ENCODE measurements at places on chromosomes 12 and 14.
A peak's percentile ranks its signal among the peaks of the same experiment; 100 is the strongest.

- no peak for DNase-seq
These were observed 66.9 kb downstream of the METTL25 start for GRCh38 chr12:82425241-82425640.

DNA sequence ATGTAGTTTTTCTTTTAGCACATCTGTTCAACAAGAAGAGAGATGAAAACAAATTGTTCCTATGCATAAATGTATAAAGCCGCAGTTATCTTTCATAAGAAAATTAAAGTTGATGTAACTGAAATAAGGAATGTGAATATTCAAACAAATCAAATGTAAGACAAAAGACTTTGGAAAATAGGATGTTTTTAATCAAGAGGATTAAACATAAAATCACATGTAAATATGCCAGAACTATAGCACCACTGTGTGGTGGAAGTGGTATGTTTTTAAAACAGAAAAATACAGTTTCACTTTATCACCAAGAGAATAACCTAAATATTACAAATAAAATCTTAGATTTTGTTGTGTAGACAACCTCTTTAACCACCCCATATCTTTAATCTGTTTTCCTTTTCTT is 40.4 kb downstream of the CAPS2 start:
- peak; percentile 17 for DNase-seq

- DNase-seq: peak; percentile 50
These were observed 26.5 kb downstream of the NUAK1 start for GRCh38 chr12:106112145-106112821.

DNA sequence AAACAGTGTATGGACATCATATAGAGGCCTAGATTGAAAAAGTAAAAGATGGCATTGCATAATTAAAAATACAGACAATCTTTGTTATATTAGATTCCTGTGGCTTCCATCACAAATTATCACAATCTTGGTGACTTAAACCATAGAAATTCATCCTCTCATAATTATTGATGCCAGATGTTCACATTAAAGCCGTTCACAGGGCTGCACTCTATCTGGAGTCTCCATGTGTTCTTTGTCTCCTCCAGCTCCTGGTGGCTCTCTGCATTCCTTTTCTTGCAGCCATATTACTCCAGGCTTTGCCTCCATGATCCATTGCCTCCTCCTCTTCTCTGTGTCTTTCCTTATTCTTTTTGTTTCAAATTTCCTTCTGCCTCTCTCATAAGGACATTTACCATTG is 875.7 kb upstream of the USP15 start:
- no peak for DNase-seq

DNA sequence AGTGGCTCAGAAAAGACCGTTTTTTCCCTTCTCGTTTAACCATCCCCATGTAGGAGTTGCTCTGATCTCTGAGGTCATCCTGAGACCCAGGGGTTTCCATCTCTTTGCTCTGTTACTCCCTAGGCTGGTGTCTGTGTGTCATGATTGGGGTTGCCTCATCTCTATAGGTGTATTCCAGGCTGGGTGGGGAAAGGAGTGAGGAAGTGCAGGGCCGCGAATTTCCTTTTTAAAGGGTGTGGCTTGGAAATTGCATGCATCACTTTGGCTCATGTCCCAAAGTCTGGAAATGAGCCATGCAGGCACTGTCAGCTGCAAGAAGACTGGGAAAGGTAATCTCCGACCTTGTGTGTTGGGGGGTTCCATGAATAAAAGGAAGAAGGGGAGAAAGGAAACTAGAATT is 201.9 kb downstream of the AACS start:
- DNase-seq: no peak

DNA sequence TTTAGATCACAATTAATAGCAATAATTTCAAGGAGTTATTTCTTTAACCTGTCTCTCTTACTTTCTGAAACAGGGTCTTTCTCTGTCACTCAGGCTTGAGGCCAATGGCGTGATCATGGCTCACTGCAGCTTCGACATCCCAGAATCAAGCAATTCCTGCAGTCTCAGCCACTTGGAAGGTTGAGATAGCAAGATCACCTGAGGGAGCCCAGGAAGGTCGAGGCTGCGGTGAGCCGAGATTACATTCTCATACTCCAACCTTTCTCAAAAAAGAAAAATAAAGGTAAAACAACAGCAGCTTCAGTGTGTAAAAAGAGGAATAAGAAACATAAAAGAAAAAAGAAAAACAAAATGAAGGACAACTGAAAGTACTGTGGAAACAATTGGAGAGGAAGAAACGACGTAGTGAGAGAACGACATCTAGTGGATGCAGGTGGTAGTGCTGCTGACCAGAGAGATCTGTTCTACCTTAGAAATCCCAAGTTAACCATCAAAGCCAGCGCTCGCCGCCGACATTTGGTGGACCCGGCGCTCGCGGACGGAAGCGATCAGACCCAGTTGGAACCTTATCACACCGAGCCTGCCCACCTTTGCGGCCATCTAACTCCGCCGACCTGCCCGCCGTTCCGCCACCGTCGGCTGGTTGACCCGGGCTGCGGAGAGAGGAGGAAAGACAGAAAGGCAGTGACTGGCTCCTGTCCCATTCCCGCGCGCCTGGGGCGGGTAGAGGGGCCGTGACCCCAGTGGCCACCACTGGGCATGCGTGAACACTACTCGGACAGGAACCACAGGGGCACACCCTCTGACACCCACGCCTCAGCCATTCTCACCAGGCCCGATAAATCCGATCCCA is 196.1 kb downstream of the ALG10 start:
- DNase-seq: peak; percentile 79

DNA sequence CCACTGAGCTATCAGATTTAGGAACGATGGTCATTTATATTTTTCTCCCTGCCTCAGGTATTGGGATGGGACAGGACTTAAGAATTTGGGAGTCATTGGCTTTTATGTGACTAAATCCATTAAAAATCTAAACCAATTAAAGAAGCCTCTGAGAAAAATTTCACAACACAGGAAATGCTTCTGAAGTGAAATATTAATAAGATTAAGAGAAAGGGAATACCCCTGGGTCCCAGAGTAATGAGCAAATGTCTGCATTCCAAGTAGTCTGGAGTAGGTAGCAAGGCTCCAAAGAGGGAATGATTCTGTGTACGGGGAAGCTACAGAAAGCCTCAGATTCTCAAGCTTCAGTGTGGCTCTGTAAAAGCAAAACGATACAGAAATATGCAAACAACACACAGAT is 707 bp upstream of the MED6 start:
- no peak for DNase-seq

GRCh38 chr12:56631790-56632700 is 1.9 kb upstream of the BAZ2A start:
- DNase-seq: peak; percentile 14

DNA sequence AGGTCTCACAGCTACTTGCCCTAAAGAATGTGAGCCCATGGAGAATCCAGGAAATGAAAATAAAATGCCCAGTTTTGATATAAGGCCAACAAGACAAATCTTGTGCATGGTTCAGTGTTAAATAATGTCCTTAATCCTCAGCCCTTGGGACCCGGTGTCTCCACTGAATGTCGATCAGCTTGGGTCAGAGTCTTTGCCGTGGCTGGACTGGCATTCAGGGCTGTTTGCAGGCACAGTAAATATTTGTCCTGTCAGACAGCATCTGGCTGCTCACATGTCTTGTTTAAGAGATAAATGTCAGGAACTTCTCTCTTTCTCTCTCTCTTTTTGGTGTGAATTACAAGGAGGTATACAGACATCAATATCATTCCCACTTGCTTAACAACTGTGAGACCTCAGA is 452.5 kb downstream of the FUT8 start:
- DNase-seq: no peak

- no peak for DNase-seq
These were observed 22.9 kb downstream of the PROX2 start for GRCh38 chr14:74852922-74853530.

DNA sequence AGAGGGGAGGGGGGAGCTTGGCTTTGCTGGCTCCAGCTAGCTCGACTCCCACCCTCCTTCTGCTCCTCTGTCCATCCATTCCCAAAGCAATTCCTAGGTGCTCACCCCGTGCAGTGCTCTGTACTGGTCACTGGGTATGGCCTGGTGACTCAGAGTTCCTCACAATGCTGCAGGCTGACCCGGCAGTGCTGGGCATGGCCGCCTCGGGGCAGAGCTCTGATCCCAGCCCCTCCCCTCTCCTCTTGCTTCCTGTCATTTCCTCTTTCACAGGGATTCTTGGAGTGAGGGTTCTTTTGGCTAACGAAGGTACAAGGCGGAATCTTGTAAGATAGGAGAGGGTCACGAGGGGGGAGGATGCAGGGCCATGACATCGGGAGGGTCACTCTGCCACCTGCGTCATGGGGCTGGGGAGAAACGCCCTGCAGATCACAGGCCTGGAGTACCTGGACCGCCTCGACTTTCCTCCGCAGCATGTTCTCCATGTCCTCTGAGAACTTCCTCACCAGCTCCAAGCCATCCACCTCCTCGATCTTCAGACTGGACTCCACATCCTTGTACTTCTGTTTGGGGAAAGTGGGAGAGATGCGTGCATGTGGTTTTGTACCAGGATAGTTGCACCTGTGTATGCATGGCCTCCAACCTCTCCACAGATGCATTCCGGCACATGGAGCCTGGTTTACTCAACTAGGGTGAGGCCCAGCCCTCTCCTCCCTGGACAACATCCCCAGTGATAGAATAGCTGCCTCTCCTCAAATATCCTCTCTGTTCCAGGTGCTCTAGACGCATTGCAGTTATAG is 5.7 kb downstream of the CACNA2D4 start:
- DNase-seq: no peak

DNA sequence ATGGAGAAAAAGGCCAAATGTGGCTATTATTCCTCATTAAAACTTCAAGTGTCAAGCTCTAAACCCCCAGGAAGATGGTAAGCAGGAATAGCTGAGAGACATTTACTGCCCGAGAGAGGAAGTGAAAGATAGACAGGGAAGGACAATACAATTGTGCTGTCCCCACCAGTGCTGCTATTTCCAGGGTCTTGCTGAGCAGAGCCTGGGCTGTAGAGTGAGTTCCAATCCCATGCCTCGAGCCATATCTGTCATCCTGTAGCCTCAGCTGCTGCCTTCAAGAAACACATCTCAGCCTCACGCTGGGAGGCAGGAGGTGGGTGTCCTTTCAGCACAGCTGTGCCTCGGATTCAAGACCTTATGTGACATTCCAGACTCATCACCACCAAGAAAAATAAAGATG is 114.0 kb downstream of the RPAP3 start:
- no peak for DNase-seq

DNA sequence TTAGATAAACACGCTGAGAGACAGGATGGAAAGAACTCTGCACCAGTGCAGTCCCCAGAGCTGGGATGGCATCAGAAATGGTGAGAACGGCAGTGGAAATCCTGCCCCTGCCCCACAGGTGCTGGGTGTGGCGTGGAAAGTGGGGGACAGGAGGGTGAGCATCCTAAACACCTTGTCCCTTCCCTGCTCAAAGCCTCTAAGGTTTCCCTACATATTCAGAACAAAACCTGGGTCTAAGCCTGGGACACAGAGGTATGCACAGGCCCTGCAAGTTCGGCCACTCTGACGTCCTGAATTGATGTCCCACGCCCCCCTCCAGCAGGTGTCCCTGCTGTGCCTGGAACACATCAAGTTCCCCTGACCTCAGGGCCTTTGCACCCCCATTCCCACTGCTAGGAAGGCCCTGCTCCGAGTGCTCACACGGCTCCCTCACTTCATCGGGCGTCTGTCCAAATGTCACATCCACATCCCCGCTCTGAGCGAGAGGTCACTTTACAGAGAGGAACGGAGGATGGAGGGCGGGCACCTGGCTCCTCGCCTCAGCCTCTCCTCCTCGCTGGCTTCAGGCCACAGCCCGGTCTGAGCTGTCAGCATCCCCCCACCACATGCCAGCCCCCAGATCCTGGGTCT is 38.5 kb upstream of the SFSWAP start:
- no peak for DNase-seq

GRCh38 chr14:21017528-21018245 is 7.2 kb downstream of the NDRG2 start:
- no peak for DNase-seq

DNA sequence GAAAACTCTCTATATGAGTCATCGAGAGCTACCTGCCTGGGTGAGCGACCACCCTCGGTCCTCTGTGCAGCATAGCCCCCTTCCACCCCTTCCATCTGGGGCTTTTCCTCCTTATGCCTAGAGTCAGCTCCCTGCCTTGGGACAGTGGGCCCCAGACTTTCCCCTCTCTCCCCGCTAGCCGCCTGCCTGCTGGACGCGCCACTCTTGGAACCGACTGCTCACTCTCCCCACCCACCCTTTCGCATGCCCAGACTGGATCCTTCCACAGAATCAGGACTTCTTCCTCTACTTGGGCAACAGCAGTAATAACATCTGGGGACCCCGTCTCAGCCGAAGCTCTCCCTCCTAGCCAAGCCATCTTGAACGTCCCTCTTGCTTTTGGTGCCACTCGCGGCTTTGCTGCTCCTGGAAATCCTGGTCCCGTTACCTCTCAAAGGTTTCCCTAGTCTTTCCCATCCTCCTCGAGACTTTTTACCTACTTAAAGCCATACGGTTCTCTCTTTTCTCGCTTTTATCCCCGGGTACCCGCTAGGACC is 671 bp downstream of the ESYT1 start:
- DNase-seq: no peak

- DNase-seq: no peak
These were observed 414.7 kb downstream of the RAD51B start for GRCh38 chr14:68234101-68234905.

- DNase-seq: no peak
These were observed 147.6 kb downstream of the CHST11 start for GRCh38 chr12:104604070-104604994.

- no peak for DNase-seq
These were observed 275.2 kb upstream of the SSTR1 start for GRCh38 chr14:37932481-37932880.

DNA sequence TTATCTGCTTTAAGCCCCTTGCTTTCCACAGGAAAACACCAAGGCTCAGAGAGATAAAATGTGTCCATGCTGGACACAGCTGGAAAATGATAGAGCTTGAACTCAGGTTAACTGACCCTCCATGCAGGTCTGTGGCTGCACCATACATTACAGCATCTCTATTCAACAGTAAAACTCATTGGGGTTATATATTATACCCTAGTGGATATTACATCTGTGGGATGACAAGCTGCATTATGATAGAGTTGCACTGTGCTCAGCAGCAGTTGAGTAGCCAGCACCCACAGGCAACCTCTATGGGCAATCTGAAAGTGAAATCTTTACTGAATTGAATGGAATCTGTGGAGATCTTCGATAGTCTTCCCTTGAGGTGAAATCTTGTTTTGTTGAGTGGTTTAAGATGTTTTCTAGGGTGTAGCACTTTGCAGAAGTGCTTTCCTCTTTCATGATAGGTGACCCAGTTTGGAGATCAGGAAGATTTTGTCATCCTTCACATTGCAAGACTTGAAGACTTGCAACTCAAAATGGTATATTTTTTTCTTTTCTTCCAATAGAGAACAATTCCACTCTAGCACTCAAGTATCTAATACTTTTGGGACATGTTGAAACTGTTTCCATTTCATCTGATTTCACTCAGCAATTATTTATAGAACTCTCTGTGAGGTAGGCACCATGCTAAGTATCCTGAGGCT is 389.2 kb downstream of the RAD51B start:
- no peak for DNase-seq

GRCh38 chr14:61381553-61381952 is 60.2 kb downstream of the PRKCH start:
- no peak for DNase-seq
